Stimulated activated CD4-positive, alpha-beta T cell treated with anti-CD3 and anti-CD28 coated beads, Interleukin-1b, Interleukin-23, amount 100 ng/mL, for 24 hours (primary cell): ENCODE measurements at places on chromosomes 13 and 19.
A peak's percentile ranks its signal among the peaks of the same experiment; 100 is the strongest.

GRCh38 chr13:101309014-101309619, 107.2 kb downstream of the NALCN start:
- DNase-seq: no peak

DNA sequence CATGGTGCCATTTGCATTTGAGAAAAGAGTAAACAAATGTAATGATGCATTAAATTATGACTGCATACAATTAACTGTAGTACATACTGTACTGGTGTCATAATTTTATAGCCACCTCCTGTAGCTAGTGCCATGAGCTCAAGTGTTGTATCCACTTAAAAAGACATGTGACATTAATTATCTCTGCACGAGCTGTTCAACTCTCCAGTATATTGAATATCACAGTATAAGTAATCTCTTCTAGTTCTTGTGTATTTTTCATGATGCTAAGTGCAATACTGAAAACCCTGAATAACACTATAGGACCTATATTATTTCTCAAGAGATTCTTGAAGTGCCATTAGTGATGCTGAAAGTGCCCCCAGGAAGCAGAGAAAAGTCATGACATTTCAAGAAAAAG, 387.3 kb downstream of the PCDH17 start:
- DNase-seq: no peak

- DNase-seq: no peak
These were observed 235.8 kb upstream of the RFC3 start for GRCh38 chr13:33582121-33582520.

- no peak for DNase-seq
These were observed 109.5 kb downstream of the UBL3 start for GRCh38 chr13:29740961-29741360.

DNA sequence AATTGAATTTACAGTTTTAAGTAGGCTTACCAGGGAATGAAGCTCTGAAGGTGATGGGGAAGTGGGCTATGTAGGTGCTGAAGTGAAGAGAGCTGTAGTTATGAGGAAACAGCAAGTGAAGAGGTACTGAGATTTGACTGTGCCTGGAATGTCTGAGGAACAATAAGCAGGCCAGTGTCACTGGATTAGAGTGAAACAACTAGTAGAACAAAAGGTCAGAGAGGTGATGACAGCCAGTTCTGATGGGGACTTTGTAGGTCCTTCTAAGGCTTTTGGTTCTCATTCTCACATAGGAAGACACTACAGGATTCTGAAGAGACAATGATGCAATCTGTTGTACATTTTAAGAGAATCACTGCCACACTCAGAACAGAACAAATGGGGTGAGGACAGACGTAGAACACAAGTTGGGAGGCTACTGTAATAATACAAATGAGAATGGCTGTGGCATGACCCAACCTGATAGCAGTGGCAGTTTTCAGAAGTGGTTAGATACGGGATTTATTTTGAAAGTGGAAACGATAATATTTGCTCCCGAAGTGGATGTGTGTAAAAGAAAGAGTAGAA, 130.8 kb downstream of the MYCBP2 start:
- DNase-seq: no peak

GRCh38 chr19:45882652-45883585, 3.0 kb downstream of the IRF2BP1 start:
- peak; percentile 68 for DNase-seq
